ENCODE measurements at places on chromosomes 6 and 20.
A peak's percentile ranks its signal among the peaks of the same experiment; 100 is the strongest.

DNA sequence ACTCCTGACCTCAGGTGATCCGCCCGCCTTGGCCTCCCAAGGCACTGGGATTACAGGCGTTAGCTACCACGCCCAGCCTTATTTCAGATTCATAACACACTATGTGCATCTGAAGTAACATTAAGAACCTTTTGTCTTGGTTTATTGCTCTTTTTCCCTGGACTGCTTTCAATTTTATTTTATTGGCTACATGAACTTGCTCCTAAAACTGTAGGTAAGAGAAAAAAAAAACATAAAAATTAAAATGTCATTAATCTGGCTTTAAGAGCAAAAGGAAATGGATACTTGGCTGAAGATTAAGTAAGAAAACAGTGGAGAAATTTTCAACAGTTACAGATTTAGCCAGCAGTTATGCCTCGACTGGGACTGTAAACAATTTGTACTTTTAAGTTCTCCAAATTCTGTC is 62.5 kb downstream of the GJA1 start:
- DNase-seq, result no peak

- DNase-seq, result no peak
These were observed 112.2 kb upstream of the PREP start for GRCh38 chr6:105515054-105515453.

DNA sequence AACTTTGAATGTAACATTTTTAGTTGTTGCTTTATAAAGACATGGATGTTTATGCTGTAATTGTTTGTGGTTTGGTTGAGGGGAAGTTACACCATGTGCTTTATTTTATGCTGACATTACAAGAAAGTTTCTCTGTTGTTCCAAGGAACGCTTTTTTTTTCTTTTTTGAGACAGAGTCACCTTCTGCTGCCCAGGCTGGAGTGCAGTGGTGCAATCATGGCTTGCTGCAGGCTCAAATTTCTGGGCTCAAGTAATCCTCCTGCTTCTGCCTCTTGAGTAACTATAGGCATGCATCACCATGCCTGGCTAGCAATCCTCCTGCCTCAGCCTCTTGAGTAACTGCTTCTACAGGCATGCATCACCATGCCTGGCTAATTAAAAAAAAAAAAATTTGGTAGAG is 21.0 kb upstream of the IFNGR1 start:
- peak; percentile 79 for DNase-seq

DNA sequence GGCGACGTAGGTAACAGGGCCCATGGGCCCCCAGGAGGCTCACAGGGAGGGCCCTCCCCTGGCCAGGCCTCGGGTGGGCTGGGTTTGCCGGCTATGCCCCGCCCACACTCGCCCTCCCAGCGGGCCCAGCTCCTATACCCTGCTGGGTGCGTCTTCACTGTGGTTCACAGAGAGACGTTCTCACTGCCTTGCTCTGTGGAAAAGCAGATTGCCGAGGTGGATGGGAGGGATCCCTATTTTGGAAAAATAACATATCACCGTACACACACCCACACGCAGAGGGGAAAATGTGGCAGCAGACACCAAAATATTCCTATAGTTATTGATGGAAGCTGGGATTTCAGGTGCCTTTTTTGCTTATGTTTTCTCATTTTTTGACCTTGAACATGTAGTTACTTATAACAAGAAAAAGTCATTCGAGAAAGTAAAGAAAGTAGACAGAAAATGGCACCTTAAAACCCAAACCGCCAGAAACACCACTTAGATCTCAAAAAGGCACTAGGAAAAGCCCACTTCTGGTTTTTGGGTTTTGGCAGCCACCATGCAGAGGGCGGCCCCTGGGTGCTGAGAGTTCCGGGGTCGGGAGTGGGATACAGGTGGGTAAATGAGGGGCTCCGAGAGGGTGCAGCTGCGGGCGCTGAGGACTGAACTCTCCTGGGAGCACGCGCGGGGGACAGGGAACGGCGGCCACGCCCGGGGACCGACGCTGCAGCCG is 49.4 kb downstream of the TMEM242 start:
- no peak for DNase-seq

- DNase-seq, result no peak
These were observed 127.4 kb upstream of the HCRTR2 start for GRCh38 chr6:55046869-55047422.

- no peak for DNase-seq
These were observed 196.2 kb downstream of the PAX1 start for GRCh38 chr20:21901470-21902275.

DNA sequence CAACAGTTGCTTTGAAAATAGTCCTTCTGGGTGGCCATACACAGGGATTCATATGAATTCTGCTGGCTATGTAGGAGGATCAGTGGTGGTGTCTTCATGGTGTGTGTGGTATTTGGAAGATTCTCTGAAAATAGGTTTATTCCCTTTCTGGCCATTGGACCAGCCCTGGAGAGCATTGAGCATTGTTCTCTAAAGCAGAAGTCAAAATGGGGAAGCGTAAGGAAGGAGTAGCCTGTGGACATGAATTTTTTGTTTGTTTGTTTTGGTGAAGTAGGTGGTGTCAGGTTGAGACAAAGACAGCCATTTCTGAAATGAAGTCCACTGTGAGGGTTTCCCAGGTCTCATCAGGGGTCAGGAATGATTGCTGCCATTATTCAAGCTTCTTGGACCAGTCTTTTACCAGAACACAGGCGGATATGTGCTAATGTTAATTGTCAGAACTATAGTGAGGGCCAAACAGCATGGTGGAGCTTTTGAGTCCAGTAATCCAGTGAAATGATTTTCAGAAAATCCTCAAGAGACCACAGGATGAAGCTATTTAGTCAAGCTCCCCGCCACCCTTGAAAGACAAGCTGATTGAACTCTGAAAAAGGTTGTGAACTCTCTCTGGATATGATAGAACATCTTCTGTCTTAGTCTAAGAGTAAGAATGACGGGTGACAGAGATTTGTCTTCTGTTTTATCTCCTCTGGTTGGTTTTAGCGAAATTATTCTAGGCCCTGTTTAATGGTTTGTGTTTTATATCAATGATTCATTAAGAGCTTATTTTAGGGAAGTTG is 60.0 kb downstream of the DNAH8 start:
- no peak for DNase-seq

GRCh38 chr6:43622541-43622940 is 6.5 kb downstream of the GTPBP2 start:
- DNase-seq, result no peak

GRCh38 chr6:22025468-22026163 is 271.2 kb downstream of the PRL start:
- DNase-seq, result peak; percentile 35
